ENCODE measurements at places on chromosomes 7 and 10.

GRCh38 chr7:115827305-115828045, 203.1 kb downstream of the TFEC start:
- DNase-seq: no peak

DNA sequence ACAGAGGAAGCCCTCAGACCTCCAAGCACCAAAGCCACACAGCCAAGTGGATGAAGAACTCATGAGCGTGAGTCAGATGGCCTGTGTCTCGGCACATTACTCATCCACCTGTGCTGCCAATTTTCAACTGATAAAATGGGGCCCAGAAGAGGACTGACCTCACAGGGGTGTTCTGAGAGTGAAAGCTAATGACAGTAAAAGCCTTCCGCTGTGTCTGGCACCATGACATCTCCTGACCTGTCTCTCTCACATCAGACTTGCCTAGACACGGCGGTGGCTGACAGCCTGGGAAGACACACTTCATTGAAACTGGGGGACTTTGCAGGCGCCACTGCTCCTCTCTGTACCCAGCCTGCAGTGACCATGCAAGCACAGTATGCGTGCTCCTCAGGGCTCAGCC, 8.3 kb upstream of the SLC18A3 start:
- DNase-seq: no peak

- DNase-seq: no peak
Measured at GRCh38 chr7:1663223-1663622, 6.9 kb upstream of the ELFN1 start.

DNA sequence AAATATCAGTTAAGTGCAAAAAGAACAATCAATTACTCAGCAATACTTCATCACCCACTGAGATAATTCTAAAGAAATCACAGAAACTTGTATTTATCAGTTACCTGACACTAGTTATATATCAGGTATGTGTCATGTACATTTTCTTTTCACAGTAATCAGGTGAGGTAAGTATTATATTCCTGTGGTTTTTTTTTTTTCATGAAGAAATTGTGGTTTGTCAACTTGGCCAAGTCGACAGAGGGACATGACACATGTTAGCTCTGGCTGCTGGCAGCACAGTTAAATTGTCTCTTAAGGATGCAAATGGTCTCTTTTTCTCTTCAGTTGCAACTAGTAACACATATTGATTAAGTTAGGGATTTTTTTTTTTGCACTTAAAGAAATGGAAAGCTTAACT, 13.7 kb upstream of the GPR141 start:
- no peak for DNase-seq

DNA sequence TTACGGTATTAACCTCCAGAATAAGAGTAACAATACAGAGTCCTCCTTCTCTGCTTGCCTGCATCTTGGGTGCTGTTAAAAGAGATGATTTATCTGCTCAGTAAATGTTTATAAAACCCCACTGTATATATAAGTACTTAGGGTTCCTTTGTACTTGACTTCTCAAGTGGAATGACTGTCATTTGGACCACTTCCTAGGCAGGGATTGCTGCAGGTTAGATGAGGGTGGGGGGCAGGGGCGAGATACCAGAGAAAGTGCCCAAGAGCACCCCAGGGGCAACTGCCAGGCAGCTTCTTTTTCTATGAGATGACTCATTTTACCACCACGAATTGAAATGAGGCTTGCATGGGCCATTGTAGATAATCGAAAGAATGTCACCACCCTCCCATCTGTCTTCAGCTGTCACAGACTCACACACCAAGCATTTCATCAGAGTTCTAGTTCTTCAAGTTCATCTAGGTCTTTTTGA, 421.9 kb upstream of the GALNT17 start:
- peak; percentile 31 for DNase-seq

- DNase-seq: no peak
Measured at GRCh38 chr10:77244746-77245145, 392.9 kb downstream of the KCNMA1 start.

- DNase-seq: no peak
Measured at GRCh38 chr10:48444266-48444665, 137.8 kb downstream of the MAPK8 start.

- DNase-seq: no peak
Measured at GRCh38 chr10:88288320-88289059, 294.6 kb downstream of the RNLS start.

- DNase-seq: no peak
Measured at GRCh38 chr10:119025776-119026175, 3.7 kb upstream of the NANOS1 start.

DNA sequence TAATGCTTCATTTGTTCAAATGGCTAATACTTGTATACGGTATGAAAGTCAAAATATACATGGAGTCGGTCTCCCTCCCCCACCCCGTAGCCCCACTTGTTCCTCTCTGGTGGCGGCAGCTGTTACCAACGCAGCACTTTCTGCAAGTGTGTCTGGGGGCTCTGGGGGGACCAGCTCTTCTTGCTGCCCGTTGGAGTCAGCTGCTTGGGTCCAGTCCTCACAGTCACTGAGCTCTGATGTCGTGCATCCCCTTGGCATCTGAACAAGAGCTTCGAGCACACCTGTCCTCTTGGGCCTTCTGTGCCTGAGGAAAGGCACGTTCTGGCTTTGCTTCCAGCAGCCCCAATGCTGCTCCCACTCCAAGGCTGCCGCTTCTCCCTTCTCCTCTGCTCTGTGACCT, 493.1 kb downstream of the PLXNA4 start:
- DNase-seq: no peak

DNA sequence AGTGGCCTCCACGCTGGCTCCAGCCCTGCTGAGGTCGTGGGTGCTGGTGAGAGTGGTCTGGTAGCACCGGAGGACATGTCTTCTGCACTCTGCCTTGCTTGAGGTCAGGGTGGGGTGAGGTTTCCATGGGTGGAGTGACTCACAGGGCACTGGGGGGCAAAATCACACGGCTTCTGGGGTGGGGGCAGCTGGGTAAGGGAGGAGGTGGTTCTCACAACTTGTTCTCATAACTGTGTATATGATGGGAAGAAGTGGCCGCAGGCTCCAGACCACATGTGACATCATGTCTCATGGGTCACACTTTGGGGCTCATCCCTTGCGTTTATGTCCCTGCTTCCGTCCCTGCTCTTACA, 884 bp upstream of the PRF1 start:
- no peak for DNase-seq

DNA sequence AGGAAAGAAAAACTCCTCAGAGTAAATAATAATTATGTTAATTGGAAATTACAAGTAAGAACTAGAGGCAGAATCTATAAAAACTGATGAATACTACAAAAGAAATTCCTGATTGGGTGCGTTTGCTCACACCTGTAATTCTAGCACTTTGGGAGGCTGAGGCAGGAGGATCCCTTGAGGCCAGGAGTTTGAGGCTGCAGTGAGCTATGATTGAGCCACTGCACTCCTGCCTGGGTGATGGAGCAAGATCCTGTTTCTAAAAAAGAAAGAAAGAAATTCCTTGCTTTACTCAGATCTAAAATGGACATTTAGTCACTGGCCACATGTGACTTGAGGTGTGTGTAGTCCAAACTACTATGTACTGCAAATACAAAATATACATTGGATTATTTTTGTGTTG, 42.0 kb downstream of the MCU start:
- no peak for DNase-seq

GRCh38 chr10:6838118-6838517, 258.0 kb upstream of the PRKCQ start:
- no peak for DNase-seq

DNA sequence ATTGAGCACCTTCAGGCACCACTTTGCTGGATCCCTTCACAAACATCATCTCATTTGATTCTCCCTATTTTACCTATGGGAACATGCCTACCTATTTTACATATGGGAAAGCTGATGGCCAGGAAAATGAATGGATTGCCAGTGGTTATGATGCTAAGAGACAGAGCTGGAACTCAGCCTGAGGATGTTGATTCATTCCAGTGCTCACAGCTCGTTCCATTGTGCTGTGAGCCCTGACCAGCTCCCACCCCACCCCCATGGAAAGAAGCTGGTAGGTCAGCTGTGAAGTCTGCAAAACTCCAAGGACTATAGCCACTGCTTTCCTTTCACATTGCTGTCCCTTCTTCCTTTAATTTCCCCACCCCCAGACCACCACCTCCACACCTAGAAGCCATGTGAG, 9.6 kb downstream of the UBTD1 start:
- DNase-seq: no peak

- DNase-seq: no peak
Measured at GRCh38 chr7:104450861-104451260, 122.5 kb downstream of the LHFPL3 start.

DNA sequence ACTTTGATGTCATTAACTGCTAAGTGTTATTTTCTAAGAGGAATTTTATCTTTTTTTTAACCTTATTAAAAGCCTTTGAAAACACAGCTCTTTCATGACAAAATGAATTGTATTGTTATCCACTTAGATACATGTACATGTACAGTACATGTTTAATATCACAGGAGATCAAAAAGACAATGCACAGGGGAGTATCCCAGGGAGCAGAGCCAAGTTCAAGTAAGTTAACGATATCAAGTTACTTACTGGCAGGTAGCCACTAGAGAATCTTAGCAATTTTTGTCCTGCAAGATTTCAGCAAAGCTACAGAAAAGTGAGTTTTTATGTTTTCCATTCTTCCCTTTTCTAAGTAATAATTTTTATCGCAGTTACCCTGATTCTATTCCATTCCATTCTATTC, 33.9 kb upstream of the ARL4A start:
- no peak for DNase-seq

DNA sequence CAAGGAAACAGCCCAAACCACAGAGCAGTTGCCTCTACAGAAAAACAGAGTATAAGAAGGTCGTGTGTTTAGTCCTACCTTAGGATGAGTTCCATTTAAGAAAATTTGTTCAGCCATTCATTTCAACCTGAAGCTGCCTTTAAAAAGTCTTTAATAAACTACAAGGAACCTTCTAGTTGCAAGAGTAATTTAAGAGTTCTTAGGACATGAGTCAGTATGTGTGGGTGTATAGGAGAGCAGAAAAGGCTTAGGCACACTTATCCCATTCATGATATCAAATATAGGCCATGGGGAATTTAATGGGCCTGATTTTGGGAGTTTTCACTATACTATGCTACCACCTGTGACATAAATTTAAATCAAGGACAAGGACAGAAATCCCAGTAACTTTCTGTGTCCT, 496.8 kb downstream of the TFEC start:
- DNase-seq: no peak

- no peak for DNase-seq
Measured at GRCh38 chr7:117951691-117952280, 78.5 kb upstream of the CTTNBP2 start.

- no peak for DNase-seq
Measured at GRCh38 chr10:54904833-54905232, 103.8 kb upstream of the PCDH15 start.

GRCh38 chr10:83553366-83553765, 585.9 kb upstream of the GHITM start:
- DNase-seq: no peak

- DNase-seq: no peak
Measured at GRCh38 chr7:159120540-159120919, 24.1 kb downstream of the VIPR2 start.

DNA sequence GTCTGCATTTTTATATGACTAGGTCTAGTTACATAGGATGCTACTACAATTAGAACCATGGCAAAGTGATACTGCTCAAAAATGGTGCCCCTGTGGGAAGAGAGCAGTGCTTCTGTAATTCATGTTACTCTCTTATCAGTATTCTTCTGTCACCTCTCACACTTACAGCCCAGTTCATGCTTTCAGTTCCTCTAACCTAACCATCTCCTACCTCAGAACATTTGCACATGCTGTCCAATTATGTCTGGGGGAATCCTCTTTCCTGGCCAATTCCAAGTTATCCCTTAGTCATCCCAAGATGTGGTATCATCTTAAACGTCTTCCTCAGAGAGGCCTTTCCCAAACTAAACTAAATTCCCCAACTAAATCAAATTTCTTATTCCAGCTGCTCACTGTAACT, 190.2 kb downstream of the RELN start:
- no peak for DNase-seq

DNA sequence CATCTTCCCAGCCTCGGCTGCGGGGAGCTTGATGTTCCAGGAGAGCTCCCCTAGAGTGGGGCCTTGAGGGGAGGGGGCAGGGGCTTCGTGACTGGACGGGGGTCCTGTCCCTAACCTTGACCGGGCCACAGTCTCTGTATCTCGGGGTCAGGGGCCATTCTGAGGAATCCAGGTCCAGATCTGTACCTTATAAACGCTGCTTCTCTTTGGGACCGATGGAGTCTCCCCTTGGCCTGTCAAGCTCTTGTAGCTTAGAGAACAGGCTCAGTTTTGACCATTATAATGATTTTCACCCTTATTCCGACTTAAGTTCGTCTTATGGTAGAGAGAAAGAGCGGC, 831 bp downstream of the ZKSCAN5 start:
- no peak for DNase-seq

DNA sequence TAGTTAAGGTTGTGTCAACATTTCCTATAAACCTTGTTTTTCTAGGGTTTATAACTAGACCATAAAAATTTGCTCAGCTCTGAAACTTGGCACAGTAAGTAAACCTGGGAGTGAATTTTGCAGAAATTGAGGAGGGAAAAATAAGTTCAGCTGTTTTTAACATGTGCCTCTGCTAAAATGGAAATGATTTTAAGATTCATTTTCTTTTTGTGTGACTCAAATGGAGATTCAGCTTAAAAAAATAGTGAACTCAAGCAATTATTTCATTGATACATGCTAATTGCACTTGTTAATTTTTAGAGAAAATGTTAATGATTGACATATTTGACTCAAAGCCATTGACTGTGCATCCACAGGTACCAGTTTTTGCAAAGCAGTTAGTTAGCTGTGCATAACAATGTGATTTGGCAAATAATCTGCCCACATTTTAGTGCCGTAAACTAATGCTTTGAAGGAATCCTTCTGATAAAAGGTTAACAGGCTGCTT, 68.5 kb upstream of the ZNF438 start:
- no peak for DNase-seq

DNA sequence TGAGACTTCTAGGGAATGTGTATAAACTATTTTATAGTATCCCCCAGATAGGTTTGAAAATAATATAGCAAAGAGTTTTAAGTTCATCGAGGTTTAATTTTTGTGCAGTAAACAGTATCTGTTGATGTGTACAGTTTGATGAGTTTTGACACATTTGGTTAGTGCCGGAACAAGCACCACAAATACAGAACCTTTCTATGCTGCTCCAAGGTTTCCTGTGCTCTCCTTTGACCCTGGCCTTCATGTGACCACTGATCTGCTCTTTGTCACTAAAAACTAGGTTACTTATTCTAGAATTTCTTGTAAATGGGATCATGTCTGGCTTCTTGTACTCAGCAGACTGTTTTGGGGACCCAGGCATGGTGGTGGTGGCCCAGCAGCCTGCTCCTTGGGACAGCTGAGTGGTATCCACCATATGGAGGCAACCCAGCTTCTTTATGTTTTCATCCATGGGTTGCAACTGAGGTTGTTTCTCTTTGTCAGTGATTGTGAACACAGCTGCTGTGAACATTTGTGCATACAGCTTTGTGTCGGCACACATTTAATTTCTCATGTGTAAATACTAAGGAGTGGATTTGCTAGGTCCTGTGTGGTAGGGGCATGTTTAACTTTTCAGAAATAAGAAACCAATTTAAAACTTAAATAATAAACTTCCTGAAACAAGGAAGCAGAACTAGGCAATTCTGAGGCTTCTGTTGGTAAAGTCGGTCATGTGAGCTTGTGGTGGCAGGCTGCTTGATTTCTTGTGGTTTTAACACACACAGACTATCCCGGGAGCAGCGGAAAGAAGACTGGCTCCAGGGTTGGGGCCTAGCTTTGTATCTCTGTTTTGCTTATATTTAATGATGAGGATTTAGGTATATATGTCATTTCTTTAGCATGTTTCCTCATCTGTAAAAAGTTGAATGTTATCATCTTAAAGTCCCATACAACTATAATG, 219.4 kb downstream of the ABCA13 start:
- no peak for DNase-seq

- DNase-seq: no peak
Measured at GRCh38 chr7:31234836-31235605, 105.5 kb downstream of the NEUROD6 start.

Data from GOT3 (cell line).